ENCODE measurements at places on chromosomes 4 and X. TPM values are rescaled to one million over a fixed set of nuclear protein-coding genes. Genes with fewer than 3 reads are reported as not detected.

HTN3 gene
- total RNA-seq, result not detected

MMRN1 gene
- total RNA-seq, result not detected

GAGE12F gene
- not detected for total RNA-seq

DRP2 gene
- 0.28 TPM for total RNA-seq

NWD2 gene
- total RNA-seq, result not detected

EGFL6 gene
- total RNA-seq, result 2.2 TPM

FABP2 gene
- not detected for total RNA-seq

HSD17B13 gene
- total RNA-seq, result 0.19 TPM

BEX4 gene
- 5.9 TPM for total RNA-seq

CPLX1 gene
- 1.0 TPM for total RNA-seq

PABPC1L2A gene
- not detected for total RNA-seq

POU3F4 gene
- not detected for total RNA-seq

GABRQ gene
- total RNA-seq, result not detected

ZC4H2 gene
- 8.9 TPM for total RNA-seq

AKAP14 gene
- not detected for total RNA-seq

CYLC1 gene
- not detected for total RNA-seq

GPC4 gene
- total RNA-seq, result 0.05 TPM

JAKMIP1 gene
- 11.3 TPM for total RNA-seq

RNF212 gene
- total RNA-seq, result 1.8 TPM

TEX13B gene
- not detected for total RNA-seq

OPHN1 gene
- total RNA-seq, result 0.26 TPM

AFAP1 gene
- total RNA-seq, result 40.8 TPM

UGT8 gene
- total RNA-seq, result not detected

C1QTNF7 gene
- total RNA-seq, result not detected

TCP11X2 gene
- not detected for total RNA-seq

AREG gene
- 1.4 TPM for total RNA-seq

PSAPL1 gene
- not detected for total RNA-seq

CDKL5 gene
- total RNA-seq, result 0.23 TPM

BTK gene
- total RNA-seq, result not detected

DNASE1L1 gene
- 13.8 TPM for total RNA-seq
